Stimulated activated CD8-positive, alpha-beta memory T cell treated with anti-CD3 and anti-CD28 coated beads, Interleukin-4, amount 100 ng/mL, for 1 hour (primary cell): ENCODE measurements at places on chromosomes 16 and 17.

GRCh38 chr17:41026715-41027471, at the start of gene KRTAP1-5:
KRTAP1-5 (minus strand) TSS chr17:41027208; CDS start chr17:41027155, 53 bp downstream.
- no peak for DNase-seq

DNA sequence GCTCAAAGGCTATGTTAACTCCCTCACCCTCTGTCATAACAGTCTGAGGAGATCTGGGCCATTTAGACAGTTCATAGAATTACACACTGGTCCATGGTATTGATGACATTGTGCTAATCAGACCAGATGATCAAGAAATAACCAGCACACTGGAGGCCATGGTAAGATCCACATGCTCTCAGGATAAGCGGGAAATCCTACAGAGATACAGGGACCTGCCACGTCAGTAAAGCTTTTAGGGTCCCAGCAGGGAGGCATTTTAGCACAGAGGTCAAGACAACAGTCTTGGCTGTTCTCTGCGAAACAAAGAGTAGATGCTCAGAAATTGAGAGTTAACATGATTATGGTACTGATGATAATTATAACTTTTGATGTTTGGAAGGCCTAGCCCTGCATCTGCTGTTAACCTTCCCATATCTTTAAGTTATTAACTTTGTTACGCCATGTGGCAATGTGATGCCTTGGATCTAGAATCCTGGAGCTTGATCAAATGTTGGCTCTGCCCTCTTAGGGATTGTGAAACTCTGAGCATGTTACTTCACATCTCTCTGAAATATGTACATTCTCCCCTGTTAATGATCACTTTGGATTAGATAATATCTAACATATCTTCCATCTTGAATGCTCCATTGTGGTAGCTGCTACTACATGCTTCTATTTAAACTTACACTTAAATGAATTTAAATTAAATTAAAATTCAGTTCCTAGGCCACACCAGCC, 172.0 kb upstream of the SOX9 start:
- DNase-seq = no peak

DNA sequence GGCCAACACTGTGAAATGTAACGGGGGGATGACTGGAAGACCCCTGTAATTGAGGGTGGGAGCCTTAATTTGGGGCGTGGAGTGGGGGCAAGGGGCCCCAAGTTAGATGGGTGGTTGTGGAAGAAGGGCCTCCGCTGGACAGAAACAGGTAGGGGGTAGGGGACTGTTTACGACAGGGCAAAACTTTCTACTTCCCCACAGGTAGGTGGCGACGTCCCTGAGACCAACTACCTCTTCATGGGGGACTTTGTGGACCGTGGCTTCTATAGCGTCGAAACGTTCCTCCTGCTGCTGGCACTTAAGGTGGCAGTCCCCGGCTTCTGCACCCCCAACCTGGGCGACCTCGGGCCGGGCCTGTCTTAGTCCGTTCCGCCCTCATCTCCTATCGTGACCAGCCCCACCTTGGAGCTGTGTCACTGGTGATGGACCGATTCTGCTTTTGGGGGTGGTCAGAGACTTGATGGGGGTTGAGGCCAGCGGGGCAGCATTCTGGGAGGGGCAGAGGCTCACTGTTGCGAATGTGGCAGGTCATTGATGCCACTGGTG, 6.8 kb downstream of the PPP4C start:
- DNase-seq = no peak

GRCh38 chr17:42460371-42460770, 1.7 kb downstream of the ATP6V0A1 start:
- DNase-seq = no peak

DNA sequence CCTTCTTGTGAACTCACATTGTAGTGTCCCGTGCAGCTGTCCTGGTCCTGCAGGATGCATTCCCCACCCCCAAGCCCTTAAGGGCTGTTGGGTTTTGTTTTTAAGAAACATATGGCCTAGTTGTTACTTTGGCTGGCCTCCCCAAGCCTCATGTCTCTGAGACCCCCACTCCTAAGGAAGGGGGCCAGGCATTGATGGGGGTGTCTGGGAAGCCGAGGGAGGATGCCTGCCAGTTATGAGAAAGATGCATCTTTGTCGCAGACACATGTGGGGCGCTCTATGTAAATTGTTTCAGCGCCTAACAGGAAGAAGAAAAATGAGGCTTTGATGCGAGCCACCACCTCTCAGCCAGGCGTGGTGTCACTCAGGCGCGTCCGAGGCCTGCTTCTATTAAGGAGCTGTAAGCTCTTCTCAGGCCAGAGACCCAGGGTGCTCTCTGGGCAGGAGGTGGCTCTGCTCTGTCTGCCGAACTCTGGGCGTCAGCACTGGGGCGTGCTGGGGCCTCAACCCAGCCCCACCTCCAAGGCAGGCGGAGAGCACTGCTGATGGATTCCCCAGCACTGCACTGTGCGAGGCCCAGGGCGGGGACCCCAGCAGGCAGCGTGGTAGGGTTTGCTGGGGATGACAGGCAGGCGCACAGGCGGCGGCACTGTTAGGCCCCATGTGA, 70.6 kb downstream of the SREBF1 start:
- DNase-seq = no peak

DNA sequence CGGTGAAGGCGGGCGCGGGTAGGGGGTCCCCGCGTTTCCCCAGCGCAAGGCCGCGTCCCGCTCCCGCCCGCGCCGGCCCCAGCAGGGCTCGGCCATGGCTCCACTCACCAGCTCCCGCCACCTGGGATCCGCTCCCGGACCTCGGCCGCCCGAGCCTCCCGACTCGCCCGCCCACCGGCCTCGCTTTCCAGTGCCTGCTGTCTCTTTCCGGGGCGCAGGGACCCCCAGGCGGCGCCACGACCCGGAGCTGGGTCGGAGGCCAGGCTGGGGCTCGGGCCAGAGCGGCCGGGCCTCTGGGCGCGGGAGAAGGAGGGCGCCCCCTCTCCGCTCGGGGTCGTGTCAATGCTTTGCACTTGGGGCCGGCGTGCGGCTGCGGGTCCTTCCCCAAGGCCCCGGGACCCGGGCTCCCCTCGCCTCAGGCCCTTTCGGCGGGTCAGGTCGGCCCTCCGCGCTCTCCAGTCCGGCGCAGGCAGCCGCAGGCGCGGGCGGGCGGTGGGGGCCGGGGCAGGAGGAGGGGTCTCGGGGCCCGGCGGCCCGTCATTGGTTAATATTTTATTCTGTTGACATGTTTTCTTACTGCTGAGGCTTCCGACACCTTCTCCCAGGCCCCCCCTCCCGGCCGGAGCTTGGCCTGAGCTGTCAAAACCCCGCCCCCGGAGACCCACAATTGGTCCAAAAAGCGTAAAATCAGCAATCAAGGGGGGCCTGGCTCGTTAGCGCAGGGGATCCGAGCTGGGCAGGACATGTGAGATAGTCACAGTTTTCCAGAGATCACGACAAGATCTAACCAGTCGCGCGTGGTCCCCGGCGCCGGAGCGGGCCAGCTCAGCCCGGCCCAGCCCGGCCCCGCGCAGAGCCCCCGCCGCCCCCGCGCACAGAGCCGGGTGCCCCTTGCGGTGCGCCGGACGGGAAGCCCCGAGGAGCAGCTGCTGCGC, at the start of gene TBX2:
Gene TBX2 (plus strand): TSS at position 713 of the 935 bp plus-strand sequence. CDS start 334 bp downstream, outside the sequence.
- no peak for DNase-seq

- DNase-seq = no peak
These were observed 3.2 kb downstream of the DEXI start for GRCh38 chr16:10938796-10939648.

DNA sequence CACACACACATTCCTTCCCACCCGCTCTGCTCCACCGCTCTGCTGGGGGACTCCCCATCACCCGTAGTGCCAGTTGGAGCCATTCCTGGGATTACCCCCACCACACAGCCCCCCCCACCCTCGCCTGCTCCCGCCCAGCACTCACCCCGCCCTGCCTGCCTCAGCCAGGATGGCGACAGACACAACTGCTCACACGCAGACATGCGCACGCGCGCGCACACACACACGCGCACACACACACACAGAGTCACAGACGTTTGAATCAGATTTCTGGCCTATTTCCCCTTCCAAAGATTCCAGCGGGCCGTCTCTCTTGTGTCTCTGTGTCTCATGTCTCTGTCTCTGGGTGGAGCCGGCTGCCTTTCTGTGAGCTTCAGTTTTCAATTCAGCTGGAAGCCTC, 4.4 kb downstream of the CACNA1G start:
- DNase-seq = no peak

DNA sequence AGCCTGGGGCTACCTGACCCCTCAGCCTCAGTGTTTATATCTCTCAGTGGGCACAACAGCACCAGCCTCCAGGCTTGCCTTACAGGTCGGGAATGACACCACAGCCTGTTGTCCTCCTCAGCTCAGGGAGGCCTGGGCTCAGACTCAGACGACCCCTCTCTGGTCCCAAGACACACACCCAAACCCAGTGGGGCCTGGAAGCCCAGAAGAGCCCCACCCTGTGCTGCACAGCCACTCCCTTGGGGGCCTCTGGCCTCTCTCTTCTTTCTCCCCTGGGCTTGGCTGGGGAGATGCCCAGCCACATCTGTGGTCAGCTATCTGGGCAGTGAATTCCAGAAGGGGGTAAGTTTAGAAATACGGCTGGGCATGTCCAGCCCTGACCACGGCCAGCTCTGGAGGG, 2.4 kb downstream of the NATD1 start:
- DNase-seq = no peak

- DNase-seq = no peak
These were observed 75.9 kb downstream of the NLK start for GRCh38 chr17:28118362-28118761.

- no peak for DNase-seq
These were observed 18.8 kb downstream of the WNT9B start for GRCh38 chr17:46869975-46870803.

DNA sequence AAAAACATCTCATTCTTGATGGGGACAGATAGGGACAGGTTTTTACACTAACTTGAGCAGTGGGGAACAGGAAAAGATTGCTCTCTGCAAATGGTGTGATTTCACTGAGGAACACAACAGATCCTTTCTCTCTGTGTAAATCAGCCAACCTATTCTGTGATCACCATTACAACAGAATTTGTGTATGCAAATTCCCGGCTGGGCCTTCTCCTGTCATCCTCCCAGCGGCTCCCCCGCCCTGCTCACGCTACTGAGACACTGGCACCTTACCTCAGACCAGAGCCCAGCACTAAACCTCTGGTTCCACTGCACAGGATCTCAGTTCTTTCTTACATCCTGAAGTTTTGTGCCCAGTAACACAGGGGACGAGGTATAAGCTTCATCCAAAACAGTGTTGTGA, 97.0 kb upstream of the FA2H start:
- no peak for DNase-seq

DNA sequence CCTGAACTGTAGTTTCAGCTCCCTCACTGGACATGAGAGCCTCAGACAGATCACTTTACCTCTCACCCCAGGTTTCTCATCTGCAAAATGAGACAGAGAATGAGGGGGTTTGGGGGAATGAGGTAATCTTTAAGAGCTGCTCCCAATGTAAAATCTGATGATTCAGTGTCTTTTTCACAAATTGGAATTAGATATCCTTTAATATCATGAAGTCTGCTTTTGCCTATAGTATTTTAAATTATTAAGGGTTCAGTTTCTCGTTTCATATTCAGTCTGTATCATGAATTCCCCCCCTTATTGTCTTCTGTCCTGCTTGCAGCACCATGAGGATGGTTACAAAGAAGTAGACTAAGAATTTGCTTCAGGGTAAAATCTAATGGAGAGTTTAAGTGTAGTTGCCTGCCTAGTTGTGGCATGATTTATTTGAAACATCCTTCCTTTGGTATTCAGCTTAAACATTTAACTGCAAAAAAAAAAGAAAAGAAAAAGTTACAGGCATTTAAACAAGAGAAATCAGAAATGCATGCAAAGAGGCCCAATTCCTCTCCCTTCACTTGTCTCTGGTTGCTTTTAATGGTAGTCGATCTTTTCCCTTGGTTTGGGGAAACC, 77.3 kb downstream of the WNT3 start:
- DNase-seq = no peak

DNA sequence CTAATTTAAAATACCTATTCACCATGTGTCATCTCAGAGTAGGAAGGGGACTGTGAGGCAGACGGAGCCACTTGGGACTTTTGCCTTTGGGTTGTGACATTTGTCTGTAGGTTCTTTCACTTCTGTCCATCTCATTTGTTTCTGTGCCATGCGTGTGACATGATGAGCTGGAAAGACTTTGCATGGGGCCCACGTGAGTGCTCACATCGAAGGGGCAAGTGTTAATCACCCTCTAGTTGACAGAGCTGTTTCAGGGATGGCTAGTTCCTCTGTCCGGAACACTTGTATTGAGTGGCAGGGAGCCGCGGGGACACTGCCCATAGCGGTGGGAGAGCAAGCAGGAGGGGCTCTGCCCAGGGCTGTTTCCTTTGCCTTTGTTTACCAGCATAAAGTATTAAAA, 112.0 kb downstream of the RPTOR start:
- no peak for DNase-seq

GRCh38 chr16:19599968-19600716, 44.6 kb downstream of the VPS35L start:
- DNase-seq = no peak

GRCh38 chr17:56918916-56919315, 5.1 kb upstream of the TRIM25 start:
- no peak for DNase-seq

DNA sequence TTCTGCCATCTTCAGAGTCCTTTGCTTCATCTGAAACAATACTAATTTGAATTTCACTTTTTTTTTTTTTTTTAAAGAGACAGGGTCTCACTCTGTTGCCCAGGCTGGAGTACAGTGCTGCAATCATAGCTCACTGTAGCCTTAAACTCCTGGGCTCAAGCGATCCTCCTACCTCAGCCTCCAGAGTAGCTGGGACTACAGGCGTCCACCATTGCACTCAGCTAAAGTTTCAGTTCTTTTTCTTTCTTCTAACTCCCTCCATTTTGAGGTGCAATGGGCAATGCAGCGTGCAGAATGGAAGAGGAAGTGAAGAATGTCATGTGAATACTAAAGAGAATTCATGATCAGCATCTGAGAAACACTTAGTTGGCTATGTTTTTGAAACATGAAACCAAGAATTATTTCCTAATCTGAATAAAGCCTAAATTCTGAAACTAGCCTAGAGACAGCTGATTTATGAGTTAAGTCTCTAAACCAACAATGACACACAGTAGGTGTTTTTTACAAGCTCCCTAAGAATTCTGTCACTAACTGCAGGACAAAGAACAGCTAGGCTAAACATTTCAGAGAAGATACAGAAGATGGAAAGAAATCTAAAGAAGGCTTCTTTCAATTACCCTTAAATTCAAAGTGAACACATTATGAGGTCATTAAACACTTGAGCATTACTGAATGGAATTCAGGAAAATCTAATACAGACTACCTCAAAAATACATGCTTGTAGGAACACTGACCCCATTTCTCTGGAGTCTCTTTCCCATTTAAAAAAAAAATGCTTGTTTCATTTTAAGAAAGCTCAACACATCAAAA, 21.0 kb downstream of the SNN start:
- no peak for DNase-seq
